CD4-positive, alpha-beta T cell treated with Interleukin-15 for 4 hours (primary cell): ENCODE measurements at places on chromosomes 1 and 21.

DNA sequence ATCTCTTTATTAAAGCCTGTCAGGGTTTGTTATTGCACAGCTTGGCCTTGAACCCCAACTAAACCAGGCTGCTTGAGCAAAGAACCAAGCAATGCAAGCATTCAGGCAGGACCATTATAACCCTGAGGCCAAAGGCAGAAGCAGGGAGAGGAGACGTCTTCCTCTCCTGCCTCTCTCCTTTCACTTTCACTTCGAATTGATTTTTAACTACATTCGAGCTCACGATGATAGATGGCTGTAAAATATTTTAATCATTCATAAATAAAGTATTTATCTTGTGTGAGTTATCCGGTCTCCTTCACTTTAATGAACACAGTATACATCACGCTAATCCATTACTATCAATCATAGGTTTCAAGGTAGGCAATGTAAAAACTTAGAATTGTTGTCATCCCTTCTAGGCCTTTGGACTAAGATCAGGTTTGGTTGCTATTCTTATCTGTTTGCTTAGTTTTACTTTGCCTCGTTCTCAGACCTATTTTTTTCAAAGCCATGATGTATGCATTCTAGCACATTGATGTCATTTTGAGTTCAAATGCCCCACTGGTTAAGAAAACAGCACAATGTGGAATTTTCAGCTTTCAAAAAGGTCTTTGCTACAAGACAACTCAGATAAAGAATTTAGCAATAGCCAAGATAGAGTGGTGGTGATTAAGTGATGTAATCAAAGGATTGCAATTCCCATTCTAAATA lies 480.2 kb upstream of the RUNX1 start:
- peak; percentile 32 for DNase-seq

DNA sequence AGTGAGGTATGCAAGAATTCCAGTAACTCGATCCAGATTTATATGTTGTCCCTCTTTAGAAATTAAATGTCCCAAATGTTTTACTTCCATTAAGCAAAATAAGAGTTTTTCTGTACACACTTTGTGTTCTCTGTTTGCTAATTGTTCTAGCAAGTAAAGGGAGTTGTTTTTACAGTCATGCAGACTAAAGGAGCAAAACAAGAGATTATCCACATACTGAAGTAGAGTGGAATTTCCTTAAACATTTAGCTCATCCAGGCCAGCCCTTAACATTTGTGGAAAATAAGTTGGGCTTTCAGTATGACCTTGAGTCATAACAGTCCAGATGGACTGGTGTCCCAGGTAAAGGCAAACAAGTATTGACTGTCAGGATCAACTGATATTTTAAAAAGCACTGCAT lies 44.1 kb upstream of the TINAGL1 start:
- no peak for DNase-seq

DNA sequence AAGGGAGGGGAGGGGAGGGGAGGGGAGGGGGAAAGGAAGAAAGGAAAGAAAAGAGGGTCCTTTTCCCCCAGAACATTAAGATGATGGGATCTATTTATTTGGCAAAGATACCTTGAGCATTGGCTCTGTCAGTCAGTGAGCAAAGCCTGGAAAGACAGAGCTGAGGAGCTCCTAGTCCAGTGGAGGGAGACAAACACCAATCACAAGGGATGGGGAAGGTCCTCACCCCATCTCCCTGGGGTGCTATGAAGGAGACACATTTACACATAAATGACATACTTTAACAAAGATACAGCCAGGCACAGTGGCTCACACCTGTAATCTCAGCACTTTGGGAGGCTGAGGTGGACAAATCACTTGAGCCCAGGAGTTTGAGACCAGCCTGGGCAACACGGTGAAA lies 154.9 kb upstream of the TIAM1 start:
- no peak for DNase-seq

- no peak for DNase-seq
Observed at GRCh38 chr1:75953461-75953860, 21.3 kb upstream of the ASB17 start.

- no peak for DNase-seq
Observed at GRCh38 chr1:230266456-230266855, 159.7 kb downstream of the PGBD5 start.

DNA sequence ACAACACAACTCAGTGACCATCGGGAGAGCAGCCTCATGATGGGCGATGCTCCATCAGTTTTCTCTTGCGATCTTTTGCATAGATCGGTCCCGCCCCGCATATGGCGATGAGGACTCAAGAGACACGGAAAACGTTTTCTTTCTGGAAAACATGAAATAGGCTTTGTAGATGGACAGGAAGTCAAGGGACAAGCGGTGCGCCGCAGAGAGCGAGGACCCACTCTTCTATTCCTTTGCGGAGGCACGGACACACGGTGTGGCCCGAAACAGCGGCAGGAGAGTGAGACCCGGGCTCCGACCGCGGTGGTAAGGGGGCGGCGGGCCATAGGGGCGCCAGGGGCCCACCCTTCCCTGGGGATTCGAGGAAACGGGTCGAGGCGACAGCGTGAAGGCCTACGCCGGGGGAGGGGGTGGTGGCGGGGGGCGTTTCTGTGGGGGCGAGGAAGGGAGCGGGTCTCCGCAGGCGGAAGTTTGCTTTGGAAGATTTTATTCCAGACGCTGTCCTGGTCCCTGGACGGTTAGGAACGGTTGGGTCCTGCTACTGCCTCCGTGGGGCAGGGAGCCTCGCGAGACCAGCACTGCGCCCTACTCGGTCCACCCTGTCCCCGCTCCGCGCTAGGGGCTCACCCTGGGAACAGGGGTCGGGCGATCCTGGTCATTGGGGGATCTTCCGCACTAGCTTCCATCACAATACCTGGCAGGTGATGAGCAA lies 796 bp upstream of the TDRKH start:
- no peak for DNase-seq

- DNase-seq, result peak; percentile 32
Observed at GRCh38 chr21:34946385-34946840, 102.7 kb downstream of the RUNX1 start.

GRCh38 chr1:227422581-227422980 lies 104.3 kb upstream of the CDC42BPA start:
- DNase-seq, result no peak

GRCh38 chr1:7478809-7479499 lies 292.1 kb upstream of the VAMP3 start:
- no peak for DNase-seq

GRCh38 chr1:9654051-9654833 lies 2.7 kb downstream of the PIK3CD start:
- DNase-seq, result peak; percentile 13

- no peak for DNase-seq
Observed at GRCh38 chr1:150513351-150513791, 2.2 kb upstream of the FALEC start.

GRCh38 chr1:25187077-25187476 lies 45.2 kb downstream of the SYF2 start:
- DNase-seq, result no peak

- no peak for DNase-seq
Observed at GRCh38 chr21:22224261-22224660, 1226.1 kb downstream of the NCAM2 start.

DNA sequence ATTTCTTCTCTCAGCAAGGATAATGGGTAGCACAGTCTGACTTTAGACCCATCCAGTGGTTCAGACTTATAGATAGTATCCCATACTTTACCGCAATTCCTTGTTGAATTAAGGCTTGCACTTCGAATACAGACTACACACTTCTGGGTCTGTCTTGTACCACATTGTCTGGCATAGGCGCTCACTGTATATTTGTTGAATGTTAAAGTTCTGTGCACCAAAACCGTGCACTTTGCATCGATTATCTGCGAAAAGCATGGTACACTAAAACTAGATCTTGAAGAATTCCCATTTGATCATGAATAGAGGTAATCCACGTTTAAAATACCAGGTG lies 556 bp upstream of the RYR2 start:
- no peak for DNase-seq

- DNase-seq, result no peak
Observed at GRCh38 chr1:53381790-53382401, 54.0 kb upstream of the LRP8 start.

GRCh38 chr1:22801347-22801746 lies 90.7 kb downstream of the EPHB2 start:
- no peak for DNase-seq

- no peak for DNase-seq
Observed at GRCh38 chr1:115495625-115496024, 146.1 kb upstream of the VANGL1 start.

- DNase-seq, result no peak
Observed at GRCh38 chr21:45183852-45184251, 103.8 kb downstream of the POFUT2 start.

DNA sequence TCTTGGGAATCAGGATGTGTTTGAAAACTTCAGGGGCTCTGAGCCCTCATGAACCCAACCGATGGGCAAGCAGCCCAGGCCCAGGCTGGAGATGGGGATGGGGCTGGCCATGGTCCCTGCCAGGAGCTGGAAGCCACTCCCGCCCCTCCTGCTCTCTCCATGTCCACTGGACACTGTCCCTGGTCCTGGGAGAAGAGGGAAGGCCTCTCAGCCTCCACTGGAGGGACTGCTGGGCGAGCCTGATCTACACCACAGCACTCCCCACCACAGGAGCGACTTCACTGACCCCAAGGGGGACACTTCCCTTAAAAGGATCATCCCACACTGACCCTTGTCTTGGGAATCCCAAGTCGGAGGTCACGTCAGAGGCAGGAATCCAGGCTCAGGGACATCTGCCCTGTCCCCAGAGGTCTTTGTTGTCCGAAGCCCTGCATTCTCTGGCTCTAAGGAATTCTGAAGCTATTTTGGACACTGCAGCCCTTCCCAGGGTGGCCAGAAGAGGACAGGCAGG lies 16.9 kb upstream of the COL18A1 start:
- DNase-seq, result no peak

GRCh38 chr1:200415227-200415626 lies 5.4 kb upstream of the ZNF281 start:
- no peak for DNase-seq

DNA sequence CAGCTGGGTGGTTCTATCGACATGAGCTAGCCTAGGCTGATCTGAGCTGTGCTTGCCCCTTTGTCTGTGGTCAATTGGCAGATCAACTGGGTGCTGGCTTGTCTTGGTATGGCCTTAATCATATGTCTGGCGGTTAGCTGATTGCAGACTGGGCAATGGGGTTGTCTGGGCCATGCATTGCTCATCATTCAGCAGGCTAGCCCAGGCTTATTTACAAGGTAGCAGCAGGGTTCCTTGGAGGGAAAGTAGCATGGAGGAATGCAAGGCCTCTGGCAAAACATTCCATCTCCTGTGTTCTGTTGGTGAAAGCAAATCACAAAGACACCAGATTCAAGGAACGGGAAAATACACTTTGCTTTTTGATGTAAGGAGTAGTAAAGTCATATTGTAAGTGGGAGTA lies 84.0 kb upstream of the IVNS1ABP start:
- DNase-seq, result no peak

DNA sequence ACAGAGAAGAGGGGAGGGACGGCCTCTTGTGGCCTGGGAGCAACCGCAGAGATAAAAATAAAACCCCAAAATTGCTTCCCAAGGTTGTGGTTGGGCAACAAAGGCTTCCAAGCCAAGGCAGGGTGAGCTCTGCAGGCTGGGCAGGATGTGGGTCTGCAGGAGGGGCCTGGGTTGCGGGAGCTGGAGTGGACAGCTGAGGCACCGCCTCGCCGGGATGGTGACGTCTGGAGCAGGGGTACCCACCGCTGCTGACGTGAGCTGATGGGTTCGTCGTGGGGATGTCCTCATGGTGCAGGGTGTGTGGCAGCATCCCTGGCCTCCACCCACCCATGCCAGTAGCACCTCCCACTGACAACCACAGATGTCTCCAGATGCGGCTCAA lies 3.7 kb downstream of the AURKAIP1 start:
- peak; percentile 39 for DNase-seq

DNA sequence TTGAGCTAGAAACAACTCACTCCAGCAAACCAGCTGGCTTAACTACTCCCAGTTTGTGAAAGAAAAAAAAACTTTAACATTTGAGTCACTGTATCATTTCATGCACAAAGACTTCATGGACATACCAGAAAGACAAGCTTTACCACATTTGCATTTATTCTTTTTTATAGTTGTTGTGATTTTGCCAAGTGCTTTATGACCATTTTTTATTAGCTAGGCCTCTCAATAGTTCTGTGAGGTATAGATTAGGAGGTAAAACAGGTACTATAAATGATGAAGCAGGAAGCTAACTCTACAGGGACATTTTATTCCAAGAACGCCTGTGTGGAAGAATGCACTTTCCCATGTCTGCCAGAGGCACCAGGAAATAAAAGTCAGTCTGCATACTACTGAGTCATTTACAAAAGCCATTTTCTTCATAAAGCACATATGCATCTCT lies 8.2 kb upstream of the DENND1B start:
- no peak for DNase-seq

- DNase-seq, result no peak
Observed at GRCh38 chr1:27011058-27011764, 1.4 kb downstream of the TENT5B start.

DNA sequence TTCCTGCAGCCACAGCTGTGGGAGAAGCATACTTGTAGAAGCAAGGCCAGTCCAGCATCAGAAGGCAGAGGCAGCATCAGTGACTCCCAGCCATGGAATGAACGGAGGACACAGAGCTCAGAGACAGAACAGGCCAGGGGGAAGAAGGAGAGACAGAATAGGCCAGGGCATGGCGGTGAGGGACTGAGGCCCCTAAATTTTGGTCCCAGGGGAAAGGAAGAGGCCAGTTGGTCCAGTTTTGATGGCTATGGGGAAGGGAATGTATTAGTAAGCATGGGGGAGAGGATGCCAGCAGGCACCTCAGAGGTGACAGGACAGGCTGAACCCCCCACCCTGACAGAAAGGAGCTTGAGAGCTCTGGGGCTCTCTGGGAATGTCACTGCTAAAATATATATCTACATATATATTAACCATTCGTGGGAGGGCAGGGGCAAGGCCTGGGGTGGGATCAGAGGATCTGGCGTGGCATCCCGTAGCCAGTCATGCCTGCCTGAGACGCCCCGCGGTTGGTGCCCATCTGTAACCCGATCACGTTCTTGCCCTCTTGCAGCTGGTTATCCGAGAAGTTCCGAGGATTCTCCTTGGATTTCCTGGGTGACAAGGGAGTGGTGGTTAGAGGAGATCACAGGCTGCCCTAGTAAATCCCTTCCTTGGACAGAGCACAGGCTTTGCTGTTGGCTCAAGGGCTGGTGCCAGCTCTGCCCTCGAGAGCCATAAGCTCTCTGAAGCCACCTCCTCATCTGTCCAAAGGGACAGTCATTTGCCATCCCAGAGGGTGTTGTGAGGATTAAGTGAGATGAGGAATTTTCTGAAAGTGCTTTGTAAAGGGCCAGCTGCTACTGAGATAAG lies 6.7 kb downstream of the TAGLN2 start:
- DNase-seq, result no peak

GRCh38 chr1:23619299-23620188 lies 60.2 kb upstream of the ID3 start:
- DNase-seq, result peak; percentile 92

- DNase-seq, result no peak
Observed at GRCh38 chr1:47213230-47213963, 18.6 kb downstream of the TAL1 start.

DNA sequence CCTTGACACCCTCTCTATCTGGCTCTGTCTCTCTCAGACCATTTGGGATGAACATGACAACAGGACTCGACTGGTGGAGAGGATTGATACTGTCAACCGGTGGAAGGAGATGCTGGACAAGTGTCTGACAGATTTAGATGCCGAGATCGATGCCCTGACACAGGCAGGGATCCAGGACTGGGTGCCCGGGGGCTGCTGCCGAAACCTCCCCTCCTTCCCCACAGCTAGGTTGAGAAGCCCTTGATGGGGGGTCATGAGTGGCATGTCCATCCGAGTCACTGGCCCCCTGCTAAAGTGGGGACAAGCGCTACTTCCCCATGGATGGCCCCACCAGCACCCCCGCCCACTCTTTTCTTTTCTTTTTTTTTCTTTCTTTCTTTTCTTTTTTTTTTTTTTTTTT lies 1.2 kb downstream of the TEKT2 start:
- DNase-seq, result no peak

- DNase-seq, result no peak
Observed at GRCh38 chr1:22969304-22969709, 3.4 kb downstream of the LACTBL1 start.
